CD4-positive, alpha-beta T cell treated with Interleukin-21 for 1 hour (primary cell): ENCODE measurements at places on chromosomes 6 and 20.
A peak's percentile ranks its signal among the peaks of the same experiment; 100 is the strongest.

DNA sequence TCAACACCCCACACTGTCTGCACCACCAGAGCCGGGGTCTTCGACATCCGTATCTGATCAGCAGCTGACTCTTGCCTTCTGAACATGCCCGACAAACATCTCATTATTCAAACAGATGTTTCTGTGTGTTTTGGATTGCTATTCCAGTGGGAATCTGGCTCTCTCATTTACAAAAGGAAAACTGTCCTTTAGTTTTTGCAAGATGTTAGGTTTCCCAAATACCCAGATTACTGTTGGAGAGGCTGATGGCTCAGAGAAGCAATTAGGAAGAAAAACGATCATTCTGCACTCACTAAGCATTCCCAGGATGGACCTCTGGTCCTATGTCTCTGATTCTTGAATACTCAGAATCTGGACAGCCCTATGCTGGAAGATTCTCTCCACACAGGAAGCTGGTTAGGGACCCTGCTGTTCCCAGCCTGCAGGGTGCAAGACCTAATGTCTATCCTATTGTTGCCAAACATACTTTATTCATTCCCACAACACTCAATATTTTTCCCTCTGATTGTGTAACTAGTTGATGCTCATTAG is 532.9 kb downstream of the CDH26 start:
- no peak for DNase-seq

DNA sequence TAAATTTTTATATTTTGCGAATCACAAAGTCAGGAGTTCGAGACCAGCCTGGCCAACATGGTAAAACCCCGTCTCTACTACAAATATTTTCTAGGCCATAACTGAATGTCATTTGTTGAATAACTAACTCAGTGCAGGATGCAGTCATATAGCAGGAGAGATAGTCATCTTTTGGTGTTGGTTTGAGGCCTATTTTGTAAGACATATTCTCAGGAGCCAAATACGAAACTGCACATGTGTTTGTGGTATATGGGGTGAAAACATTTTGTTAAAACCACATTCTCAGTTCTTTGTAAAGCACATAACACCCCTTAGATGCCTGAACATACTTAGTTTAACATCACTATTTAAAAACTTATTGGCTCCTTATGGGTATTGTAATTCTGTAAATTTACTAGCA is 4.7 kb upstream of the ENPP5 start:
- peak; percentile 53 for DNase-seq

GRCh38 chr6:11283629-11284028 is 51.2 kb upstream of the NEDD9 start:
- no peak for DNase-seq

DNA sequence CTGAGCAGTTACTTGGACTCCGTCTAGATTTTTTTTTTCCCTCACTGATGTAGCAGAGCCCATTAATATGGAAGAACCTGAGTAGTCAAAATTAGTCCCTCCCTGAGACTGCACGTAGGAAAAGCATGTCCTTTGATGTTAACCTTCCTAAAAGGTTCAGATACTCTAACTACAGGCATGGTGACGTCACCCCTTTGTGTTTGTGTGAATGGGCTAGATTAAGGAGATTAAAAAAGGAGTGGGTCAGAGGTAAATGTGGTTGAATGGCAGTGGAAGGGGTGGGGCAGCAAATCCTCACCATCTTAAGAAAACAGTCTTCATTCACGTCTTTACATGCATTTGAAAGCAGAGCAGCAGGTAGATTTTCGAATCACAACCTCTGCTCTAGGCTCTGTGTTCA is 521.1 kb downstream of the TFAP2B start:
- no peak for DNase-seq

GRCh38 chr6:111782887-111783466 is 90.3 kb downstream of the FYN start:
- no peak for DNase-seq

GRCh38 chr6:158697811-158698210 is 48.0 kb downstream of the SYTL3 start:
- DNase-seq: no peak

- no peak for DNase-seq
Measured at GRCh38 chr20:57040924-57041323, 225.5 kb downstream of the BMP7 start.

DNA sequence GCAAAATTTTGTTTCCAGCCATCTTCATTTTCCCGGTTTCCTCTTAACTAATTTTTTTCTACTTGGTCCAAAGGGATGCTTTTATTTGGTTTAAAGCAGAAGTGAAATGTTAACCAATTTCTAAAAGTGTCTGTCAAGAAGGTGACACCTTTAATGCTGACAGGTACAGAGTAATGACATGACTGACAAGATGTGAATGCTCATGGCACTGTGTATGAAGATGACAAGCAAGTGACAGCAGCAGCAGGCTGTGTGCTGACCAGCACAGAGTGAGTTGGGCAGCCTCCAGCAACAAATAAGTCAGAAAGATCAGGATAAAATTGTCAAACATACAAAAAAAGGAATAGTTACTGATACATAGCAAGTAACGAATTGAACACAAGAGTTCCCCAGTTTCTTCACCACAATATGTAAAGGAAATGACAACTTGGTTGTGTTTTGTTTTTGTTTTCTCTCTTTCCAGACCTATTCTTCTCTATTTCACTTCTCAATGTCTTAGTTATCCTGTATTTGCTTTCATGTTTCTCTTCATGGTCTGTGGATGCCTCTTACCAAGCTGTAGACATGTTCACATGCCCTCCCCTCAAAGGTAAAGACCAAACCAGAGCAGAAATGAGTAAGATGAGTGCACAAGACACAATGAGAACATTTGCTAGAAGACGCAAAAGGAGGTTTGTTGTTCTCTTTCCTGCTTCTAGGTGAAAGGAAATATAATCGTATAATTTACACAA is 174.9 kb downstream of the FRK start:
- no peak for DNase-seq

- no peak for DNase-seq
Measured at GRCh38 chr20:63626424-63627128, at the start of gene GMEB2. GMEB2 (minus strand) TSS chr20:63627101; CDS start chr20:63619397, 7,704 bp downstream.

GRCh38 chr6:140844167-140844566 is 1288.6 kb upstream of the GJE1 start:
- no peak for DNase-seq

GRCh38 chr20:44609006-44609515 is 26.7 kb downstream of the PKIG start:
- DNase-seq: no peak

GRCh38 chr6:44624226-44624625 is 236.7 kb downstream of the CDC5L start:
- DNase-seq: no peak

GRCh38 chr6:94045099-94045829 is 625.9 kb upstream of the EPHA7 start:
- DNase-seq: no peak

- no peak for DNase-seq
Measured at GRCh38 chr6:130372786-130373185, 7.0 kb downstream of the TMEM200A start.

DNA sequence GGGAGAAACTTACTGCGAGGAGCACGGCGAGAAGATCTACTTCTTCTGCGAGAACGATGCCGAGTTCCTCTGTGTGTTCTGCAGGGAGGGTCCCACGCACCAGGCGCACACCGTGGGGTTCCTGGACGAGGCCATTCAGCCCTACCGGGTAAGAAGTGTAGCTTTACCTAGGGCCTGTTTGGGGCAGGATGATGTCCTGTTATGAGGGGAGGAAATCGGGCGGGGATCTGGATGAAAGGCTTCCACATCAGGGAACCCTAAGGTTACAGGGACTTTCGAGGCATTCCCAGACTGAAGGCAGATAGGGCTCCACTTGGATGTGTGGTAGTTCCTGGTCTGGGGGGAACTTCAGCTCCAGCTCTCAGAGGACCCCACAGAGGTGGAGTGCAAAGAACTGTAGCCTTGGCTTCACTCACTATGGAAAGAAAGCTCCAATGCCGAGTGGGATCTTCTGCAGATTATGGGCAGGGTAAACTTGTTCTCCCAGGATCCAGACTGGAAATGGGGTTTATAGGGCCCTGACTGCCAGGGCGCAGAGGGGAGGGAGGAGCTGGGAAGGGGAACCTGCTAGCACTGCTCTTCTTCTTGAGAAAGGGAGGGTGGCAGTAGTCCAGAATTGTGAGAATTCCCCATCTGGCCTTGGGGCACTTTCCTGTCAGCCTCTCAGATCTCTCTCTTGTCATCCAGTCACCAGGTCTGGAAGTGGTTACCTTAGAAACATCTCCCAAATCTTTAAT is 740 bp downstream of the TRIM15 start:
- DNase-seq: no peak

- no peak for DNase-seq
Measured at GRCh38 chr20:59813126-59813947, 120.1 kb downstream of the SYCP2 start.

- peak; percentile 21 for DNase-seq
Measured at GRCh38 chr6:80133020-80133419, 26.5 kb downstream of the BCKDHB start.

DNA sequence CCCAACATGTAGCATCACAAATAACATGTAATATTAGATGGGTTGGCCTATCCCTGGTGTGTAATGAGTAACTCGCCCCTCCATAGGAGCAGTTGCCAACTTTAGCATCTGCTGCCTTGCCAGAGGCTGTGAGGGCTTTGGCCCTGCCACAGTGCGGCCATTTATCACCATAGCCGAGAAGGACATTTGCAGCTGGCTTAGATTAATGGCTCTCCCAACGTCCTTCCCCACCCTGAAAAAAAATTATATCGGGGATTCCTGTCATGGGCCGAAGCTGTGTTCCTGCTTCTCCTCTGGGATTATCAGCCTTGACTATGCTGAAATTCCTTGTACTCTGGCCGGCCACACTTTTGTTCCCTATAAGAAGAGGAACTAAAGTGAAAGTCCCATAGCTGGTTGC is 7.6 kb upstream of the ADIG start:
- no peak for DNase-seq

GRCh38 chr6:39945626-39946025 is 11.4 kb upstream of the MOCS1 start:
- DNase-seq: no peak

- no peak for DNase-seq
Measured at GRCh38 chr6:31749301-31750036, 9.7 kb downstream of the MSH5 start.

DNA sequence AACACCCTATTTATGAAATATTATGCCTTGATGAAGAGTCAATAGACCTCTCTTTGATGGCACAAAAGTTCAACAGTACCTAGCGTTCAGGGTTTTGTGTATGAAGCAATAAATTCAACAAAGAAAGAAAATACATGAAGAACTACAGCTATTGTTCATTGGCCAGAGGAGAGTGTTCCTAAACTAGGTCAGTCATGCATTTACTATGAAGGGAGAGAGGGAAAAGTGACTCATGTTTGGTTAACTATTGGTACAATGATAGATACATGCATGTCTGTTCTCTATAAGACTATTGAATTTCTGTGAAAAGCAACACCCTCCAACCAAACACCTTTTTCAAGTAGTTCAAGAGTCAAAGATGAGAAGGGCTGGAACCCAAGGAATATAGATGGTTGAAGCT is 50.7 kb downstream of the CLIC5 start:
- DNase-seq: no peak

- no peak for DNase-seq
Measured at GRCh38 chr20:47586649-47587294, 85.1 kb downstream of the NCOA3 start.

GRCh38 chr20:227439-228105 is 514 bp downstream of the DEFB129 start:
- DNase-seq: no peak

DNA sequence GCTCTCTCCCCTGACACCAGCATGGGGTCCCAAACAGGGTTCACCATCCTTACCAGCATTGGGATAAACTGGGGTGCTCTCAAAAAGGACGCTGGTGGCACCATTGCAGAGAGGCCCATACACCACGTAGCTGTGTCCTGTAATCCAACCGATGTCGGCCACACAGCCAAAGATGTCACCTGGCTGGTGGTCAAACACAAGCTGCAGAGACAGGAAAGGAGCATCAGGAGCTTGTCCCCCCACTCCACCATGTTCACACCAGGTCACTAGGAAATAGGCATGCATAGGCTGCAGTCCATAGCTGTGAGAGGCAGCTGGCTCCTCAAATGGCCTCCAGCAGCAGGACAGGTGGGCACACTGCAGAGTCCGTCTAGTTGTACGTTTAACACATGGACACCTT is 28.8 kb upstream of the APMAP start:
- DNase-seq: no peak

DNA sequence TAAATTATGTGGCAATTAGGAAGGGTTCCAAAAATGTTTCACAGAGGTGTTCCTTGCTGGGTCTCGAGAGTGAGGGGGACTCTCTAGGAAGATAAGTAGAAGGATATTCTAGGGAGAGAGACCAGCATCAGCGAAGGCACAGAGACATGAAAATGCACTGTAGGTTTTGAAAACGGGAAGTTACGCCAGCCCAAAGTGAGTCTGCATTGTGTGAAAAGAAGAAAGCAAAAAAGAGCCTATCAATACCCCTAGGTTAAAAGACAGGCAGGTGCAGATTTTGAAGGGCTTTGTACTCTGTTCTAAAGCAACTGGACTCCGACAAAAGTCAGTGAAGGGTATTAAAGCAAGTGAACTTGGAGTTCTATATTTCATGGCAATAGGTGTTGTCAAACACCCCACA is 25.7 kb upstream of the MRAP2 start:
- no peak for DNase-seq
